Sciatic nerve (tissue), 2 donors: ENCODE measurements at places on chromosomes 11 and 22. TPM values are rescaled to one million over a fixed set of nuclear protein-coding genes. Genes with fewer than 3 reads are reported as not detected.

OR52E8 gene
- not detected for total RNA-seq

GRCh38 chr11:57680552-57680874, 12.6 kb downstream of the ZDHHC5 start:
- DNase-seq: no peak

GRCh38 chr11:94747601-94748041, 20.5 kb upstream of the AMOTL1 start:
- DNase-seq: no peak

- no peak for DNase-seq
Measured at GRCh38 chr22:44218071-44218470, 37.3 kb downstream of the PARVG start.

DNA sequence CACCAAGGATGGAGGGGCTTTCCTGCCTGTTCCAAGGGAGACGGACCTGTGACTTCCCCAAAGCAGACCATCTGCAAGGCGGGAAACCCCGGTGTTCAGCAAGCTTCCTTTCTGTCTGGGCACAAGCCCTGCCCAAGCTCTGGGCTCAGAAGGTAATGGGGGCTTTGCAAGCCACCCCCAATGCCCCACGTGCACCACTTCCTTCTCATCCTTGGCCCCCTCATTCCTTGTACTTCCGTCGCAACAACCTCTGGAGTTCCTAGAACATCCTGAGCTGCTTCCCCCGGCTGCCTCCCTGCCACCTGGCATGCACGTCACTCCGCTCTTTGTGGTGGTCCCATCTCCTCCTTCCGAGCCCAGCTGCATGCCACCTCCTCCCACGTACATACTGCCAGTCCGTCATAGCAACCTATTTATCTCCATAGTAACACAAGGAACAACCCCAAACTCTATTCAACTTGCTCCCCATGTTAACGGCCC, 3.9 kb downstream of the MYEOV start:
- DNase-seq: no peak

DNA sequence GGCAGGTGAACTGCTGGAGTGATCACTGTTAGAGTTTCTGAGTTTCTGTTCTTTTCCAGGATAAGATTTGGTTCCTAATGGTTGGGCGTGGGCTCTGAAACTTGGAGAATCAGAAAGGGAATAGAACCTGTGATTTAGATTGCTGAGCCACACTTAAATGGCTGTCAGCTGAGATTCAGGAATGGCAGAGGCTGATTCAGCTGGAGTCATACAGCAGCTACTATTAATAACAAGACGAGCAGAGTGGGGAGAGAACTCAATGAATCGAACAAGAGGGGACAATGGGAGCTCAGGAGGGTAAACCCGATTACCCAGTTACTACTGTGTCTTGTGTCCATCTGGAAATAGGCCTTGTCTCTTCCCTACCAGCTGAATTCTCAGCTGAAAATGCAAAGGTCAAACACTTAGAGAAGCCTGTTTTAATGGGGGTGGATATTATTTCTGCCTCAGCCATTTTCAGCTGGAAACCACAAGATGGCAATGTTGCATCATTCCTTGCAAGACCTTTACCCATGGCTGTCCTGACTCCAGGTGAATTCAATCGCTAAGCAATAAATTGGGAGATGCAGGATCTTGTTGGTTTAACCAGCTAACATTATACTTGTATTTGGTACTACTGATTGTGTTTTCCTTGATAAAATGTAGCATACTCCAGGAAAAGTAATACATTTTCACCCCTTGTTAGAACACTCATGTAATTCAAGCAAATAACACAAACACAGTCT, 104.5 kb upstream of the RAG2 start:
- no peak for DNase-seq

- DNase-seq: no peak
Measured at GRCh38 chr11:105162506-105162905, 22.9 kb upstream of the CARD18 start.

DNA sequence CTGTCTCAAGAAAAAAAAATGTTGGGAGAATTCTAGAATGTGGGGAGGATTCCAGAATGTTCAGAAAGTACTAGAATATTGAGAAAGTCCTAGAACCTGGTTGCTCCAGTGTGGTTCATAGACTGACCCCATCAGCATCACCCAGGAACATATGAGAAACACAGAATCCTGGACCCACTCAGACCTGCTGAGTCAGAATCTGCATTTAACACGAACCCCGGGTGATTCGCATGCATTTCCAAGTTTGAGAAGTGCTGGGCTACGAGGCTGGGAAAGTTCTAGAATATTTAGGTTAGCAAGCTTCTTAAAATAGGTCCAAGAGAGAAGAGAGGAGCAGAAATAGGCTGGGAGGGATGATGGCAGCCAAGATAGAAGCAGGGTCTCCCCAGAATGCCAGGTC, 6.4 kb downstream of the C1QTNF6 start:
- no peak for DNase-seq

- no peak for DNase-seq
Measured at GRCh38 chr11:2393941-2394817, 6.4 kb upstream of the TSSC4 start.

PLAAT5 gene
- 17.7 TPM for total RNA-seq

NNMT gene
- 322 TPM for total RNA-seq

TBCEL gene
- total RNA-seq: 44.9 TPM

DNA sequence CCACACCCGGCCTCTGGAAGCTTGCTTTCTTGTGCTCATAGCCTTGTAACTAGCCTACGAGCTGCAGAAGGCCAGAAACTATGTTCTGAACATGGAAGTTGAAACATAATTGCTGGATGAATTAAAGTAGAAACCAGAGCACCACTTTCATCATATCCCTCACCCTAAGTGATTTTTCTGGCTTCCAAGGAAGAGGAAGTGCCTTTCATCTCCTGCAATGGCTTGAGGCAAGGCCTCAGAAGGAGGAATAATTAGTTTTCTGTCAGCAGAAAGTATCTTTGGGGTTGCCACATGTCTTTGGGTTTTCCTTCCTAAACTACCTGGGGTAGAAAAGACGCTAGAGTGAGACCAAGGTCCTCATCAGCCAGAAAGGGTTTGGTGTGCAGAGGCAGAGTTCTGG, 14.5 kb downstream of the RPL27A start:
- peak; percentile 10 for DNase-seq

C22orf42 gene
- not detected for total RNA-seq

- no peak for DNase-seq
Measured at GRCh38 chr11:74648894-74649293, 56.5 kb downstream of the POLD3 start.

RFPL1 gene
- total RNA-seq: not detected

LARGE2 gene
- 1.4 TPM for total RNA-seq

DNA sequence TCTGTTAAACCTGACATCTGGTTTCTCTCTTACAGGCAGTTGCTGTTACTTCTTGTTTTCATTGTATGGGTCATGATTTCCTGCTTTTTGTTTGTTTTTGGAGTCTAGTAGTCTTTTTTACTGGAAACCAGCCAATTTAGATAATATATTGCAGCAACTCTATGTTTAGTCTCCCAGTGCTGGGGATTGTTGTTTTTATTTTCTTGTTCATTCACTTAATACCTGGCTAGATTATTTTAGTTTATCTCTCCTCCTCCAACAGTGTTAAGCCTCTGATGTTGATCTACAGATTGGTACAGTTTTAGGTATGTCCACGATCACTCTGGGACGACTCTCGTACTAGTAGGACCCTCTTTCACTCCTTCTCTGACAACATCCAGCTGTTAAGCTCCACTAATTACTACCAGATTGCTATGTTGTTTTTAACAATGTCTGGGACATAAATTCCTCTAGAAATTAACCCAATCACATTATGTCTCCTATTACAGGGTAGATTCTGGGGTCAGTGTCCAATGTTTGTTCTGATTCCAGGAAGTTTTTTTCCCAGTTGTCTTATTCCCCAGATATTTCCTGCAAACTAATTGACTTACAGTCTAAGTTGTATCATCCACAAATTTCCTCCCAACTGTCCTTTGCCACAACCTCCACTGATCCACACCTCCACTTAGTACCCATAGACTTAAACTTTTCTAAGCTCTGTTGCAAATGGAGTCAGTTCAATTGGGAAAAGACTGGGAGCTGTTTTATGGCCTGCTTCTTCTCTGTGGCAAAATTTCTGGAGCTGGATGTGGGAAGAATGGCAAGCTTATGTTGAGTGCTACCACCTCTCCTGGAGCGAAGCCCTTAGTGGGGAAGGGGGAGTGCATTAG, 1280.6 kb upstream of the CNTN5 start:
- no peak for DNase-seq

- no peak for DNase-seq
Measured at GRCh38 chr22:46703171-46703995, 34.7 kb downstream of the CERK start.

DNA sequence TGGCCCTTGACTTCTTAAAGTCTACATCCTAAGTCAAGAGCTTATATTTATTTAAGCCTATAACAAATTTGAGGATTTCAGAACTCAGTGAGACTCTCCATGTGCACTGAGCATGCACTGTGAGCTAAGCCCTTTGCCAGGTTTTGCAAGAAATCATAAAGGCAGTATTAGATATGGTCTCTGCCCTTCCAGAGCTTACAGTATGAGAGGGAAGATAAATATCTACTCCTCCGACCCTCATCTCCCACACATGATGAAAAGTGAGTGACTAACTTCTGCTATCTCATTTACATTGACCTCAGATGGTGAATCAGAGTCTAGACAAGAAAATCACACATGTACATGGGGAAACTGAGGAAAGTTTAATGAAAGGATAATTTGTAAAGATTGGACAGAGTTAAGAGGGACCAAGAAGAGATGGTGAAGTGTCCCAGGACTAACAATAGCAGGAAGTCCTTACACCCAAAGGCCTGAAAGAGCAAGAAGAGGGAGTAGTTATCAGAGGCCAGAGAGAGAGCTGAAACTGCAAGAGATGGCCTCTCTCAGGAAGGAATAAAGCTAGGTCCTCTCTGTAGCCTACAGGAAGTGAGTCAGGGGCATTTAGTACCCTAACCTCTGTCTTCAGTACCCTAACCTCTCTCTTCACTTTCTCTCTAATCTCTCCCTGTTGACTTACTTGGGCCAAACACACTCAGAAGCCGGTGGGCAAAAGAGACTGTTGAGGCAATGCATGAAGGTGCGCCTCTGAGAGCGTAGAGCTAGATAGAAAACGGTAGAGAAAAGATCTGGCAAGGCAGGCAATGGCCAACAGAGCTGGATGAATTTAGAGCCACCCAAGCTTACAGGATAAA, 23.0 kb upstream of the BLID start:
- DNase-seq: no peak

DNA sequence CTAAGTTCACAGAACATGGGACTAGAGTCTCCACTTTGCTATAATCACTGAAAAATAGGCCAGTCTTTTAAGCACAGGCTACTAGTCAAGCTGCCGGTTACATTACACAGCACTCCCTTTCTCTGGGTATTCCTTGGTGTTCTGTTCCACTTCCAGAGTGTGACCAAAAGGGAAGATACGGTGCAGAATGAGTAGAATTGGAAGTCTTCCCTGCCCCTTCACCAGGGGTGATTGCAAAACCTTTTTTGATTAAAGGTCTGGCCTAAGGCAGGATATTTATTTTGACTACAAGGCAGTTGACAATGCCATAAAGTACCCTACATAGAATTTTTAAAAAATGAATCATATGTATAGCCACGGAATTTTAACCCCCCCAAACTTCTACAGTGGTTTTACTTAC, 59.6 kb upstream of the ADORA2A start:
- no peak for DNase-seq

GRCh38 chr11:106379265-106379664, 301.8 kb downstream of the AASDHPPT start:
- DNase-seq: no peak

- no peak for DNase-seq
Measured at GRCh38 chr22:39595622-39596172, 25.1 kb downstream of the CACNA1I start.

- no peak for DNase-seq
Measured at GRCh38 chr22:27142286-27142685, 484.9 kb downstream of the MIAT start.

GRCh38 chr22:49623715-49624114, 204.0 kb downstream of the BRD1 start:
- DNase-seq: no peak

DNA sequence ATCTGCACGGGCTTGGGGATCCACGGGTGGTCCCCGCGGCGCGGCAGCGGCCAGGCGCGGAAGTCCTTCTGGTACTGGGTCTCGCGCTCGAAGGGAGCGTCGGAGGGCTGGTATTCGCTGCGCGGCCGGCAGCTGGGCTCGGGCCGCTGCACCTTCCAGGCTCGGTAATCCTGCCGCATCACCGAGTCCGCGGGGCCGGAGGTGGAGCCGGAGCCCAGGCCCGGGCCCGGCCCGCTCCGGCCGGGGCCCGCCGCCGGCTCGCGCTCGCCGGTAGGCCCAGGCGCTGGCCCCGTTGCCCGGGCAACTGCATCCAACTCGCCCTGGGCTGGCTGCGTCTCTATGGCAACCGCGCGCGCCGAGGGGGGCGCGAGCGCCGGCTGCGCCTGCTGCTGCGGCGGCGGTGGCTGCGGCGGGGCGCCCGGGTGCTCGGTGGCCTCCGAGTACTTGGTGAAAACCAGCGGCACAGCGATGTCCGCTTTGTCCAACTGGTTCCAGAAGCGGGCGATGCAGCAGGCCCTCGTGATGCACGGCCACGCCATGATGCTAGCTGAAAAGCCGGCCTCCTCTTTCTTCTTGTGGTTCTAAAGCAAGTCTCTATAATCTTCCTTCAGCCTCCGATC, 897 bp downstream of the MAP6 start:
- peak; percentile 71 for DNase-seq

GRCh38 chr11:2576549-2576948, 123.2 kb downstream of the KCNQ1OT1 start:
- DNase-seq: peak; percentile 46

- no peak for DNase-seq
Measured at GRCh38 chr11:132058211-132058772, 687.9 kb downstream of the NTM start.

MIOX gene
- not detected for total RNA-seq

- no peak for DNase-seq
Measured at GRCh38 chr11:5348551-5349194, 2.6 kb upstream of the OR51B6 start.

GRCh38 chr11:124627546-124627945, 4.9 kb downstream of the TBRG1 start:
- no peak for DNase-seq

GRCh38 chr11:11164334-11164690, 188.7 kb downstream of the CSNK2A3 start:
- DNase-seq: no peak

- DNase-seq: no peak
Measured at GRCh38 chr11:13260963-13261588, 16.5 kb upstream of the BMAL1 start.
